Endodermal cell (in vitro differentiated cells): ENCODE measurements at places on chromosomes 12 and 14. TPM values are rescaled to one million over a fixed set of nuclear protein-coding genes. Genes with fewer than 3 reads are reported as not detected.

GPR68 gene
- total RNA-seq: 0.23 and 0.44 TPM in 2 replicates

DNA sequence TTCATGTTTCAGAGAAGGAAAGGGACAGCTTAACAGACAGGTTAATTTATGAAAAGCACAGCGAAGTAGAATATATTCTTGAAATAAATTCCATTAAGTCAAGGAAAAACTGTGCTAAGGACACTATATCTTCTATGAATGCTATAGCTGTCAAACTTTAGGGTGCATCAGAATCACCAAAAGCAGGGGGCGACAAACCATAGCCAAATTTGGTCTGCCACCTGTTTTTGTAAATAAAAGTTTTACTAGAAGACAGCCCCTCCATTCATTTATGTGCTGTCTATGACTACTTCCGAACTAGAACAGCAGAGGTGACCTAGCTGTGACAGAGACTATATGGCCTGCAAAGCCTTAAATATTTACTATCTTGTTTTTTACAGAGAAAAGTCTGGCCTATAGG is 25.9 kb downstream of the PPP4R3A start:
- no peak for DNase-seq

GZMH gene
- total RNA-seq: not detected in 3 replicates

KLRF1 gene
- not detected in 2 replicates for total RNA-seq

DNA sequence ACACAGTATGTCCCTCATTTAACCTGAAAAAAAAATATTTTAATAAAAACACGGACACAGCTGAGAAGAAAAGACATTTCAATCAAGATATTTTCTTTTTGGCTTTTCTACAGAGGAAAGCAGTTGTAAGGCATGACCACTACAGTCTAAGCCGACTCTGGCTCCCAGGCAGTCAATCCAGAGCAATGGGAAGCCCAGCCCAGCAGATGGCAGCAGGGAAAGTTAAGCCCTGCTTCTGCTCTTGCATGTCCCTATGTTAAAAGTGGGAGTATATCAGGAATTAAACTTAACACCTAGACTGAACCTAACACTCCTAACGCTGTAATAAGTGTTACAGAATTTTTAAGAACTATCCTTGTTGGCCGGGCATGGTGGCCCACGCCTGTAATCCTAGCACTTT is 19.5 kb upstream of the HAL start:
- peak; percentile 85 for DNase-seq

GRCh38 chr12:6697584-6698351 is 2.8 kb downstream of the PIANP start:
- peak; percentile 94 for DNase-seq

GRCh38 chr12:27593266-27593665 is 69.3 kb downstream of the PPFIBP1 start:
- DNase-seq: no peak
